Vein endothelial cell (primary cell): ENCODE measurements at places on chromosomes 6 and 20. TPM values are rescaled to one million over a fixed set of nuclear protein-coding genes. Genes with fewer than 3 reads are reported as not detected.

TENT5A gene
- total RNA-seq: 4.6 and 6.0 TPM in 2 replicates

IL17A gene
- not detected in 2 replicates for total RNA-seq

RFX6 gene
- total RNA-seq: not detected in 2 replicates

TRIM10 gene
- not detected in 2 replicates for total RNA-seq

MYLIP gene
- total RNA-seq: 17.5 and 19.3 TPM in 2 replicates

ANKRD66 gene
- not detected in 2 replicates for total RNA-seq

BACH2 gene
- total RNA-seq: 1.8 and 2.9 TPM in 2 replicates
